ENCODE measurements at places on chromosomes 5 and 9.

DNA sequence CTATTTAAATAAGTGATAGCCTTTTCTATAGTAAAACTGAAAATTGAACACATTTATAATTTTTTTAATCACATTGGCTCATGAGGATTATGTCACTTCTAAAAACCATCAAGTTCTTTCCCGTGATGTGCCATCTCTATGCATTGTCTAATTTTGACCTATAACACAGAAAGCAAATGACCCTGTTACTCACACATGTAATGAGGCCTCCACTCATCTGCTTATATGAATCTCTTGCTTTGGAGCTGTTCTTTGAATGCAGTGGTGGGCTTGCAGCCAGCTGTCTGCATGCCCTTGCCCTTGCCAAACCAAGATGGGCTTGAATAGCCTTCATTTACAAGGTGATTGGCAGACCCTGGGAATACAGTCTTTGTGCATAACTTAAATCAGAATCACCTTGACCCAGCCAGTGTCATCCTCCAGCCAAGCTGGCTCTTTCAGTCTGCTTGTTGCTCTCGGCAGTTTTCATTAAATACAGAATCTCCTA lies 163.2 kb downstream of the TRIO start:
- H3K4me1 ChIP-seq = peaks cover 16% of the 10 kb centered on the region
- DNase-seq = no peak
- no peak overlapping the region for H3K4me3 ChIP-seq
- no peak overlapping the region for H3K27ac ChIP-seq

- H3K4me1 ChIP-seq = no peaks in the 10 kb centered on the region
- no peak overlapping the region for H3K4me3 ChIP-seq
- no peaks in the 10 kb centered on the region for H3K36me3 ChIP-seq
- H3K27ac ChIP-seq = no peak overlapping the region
These were observed 119.5 kb downstream of the FAM114A2 start for GRCh38 chr5:153919161-153919560.

DNA sequence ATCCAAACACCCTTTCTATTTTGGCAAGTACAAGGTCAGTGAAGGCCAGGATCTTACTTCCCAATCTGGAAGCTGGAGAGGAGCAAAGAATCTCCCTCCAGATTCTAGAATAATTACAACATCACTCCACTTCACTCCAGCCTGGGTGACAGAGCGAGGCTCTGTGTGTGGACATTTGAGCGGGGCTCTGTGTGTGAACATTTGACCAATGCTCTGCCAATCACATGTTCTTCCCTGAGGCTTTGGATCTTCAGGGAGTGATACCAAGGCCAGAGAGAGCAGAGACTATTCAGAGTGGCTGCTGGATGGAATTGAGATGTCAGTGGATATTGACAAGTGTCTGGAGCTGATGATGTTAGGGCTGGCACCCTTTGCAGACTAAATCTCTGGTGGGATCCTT lies 24.7 kb upstream of the ANKRD34B start:
- no peak overlapping the region for H3K4me3 ChIP-seq
- H3K27me3 ChIP-seq = no peaks in the 10 kb centered on the region
- H3K36me3 ChIP-seq = no peaks in the 10 kb centered on the region
- no peak overlapping the region for H3K27ac ChIP-seq

DNA sequence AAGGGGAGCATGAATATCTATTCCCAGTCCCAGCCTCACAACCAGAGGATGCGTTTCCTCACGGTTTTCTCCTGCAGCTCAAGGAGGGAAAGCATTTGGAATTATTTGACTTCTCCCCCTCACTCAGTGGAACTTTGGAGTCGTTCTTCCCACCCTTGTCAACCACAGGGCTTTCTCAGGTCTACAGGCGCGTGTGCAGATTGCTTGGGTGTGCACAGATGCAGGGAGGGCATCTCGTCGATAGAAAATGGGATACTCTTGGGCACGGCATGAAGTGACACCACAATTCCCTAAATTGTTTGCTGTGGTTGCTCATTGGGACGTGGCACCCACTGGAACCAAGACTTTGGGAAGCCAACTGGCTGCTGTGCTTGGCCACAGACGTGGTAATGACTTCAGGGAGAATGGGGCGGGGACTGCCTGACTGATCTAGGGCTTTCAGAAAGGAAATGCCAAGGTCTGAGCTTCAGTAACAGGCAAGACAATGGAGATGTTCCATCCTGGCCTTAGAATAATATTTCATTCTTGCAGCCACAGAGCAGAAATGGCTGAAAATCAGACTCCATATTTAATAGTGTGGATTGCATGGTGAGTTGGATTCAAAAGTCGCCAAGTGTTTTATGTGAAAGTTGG lies 12.2 kb upstream of the OBP2B start:
- DNase-seq = no peak
- no peaks in the 10 kb centered on the region for H3K4me1 ChIP-seq
- H3K4me3 ChIP-seq = no peak overlapping the region
- H3K27ac ChIP-seq = no peak overlapping the region
- peaks cover 61% of the 10 kb centered on the region for H3K27me3 ChIP-seq

GRCh38 chr9:12463641-12464040 lies 229.5 kb upstream of the TYRP1 start:
- H3K4me1 ChIP-seq = no peaks in the 10 kb centered on the region
- DNase-seq = no peak
- no peak overlapping the region for H3K27ac ChIP-seq
- H3K27me3 ChIP-seq = no peaks in the 10 kb centered on the region
- H3K36me3 ChIP-seq = no peaks in the 10 kb centered on the region
- no peak overlapping the region for H3K4me3 ChIP-seq

GRCh38 chr5:4953576-4953975 lies 186.6 kb upstream of the ADAMTS16 start:
- H3K4me1 ChIP-seq = no peaks in the 10 kb centered on the region
- no peak overlapping the region for H3K4me3 ChIP-seq
- DNase-seq = no peak
- H3K27me3 ChIP-seq = no peaks in the 10 kb centered on the region

DNA sequence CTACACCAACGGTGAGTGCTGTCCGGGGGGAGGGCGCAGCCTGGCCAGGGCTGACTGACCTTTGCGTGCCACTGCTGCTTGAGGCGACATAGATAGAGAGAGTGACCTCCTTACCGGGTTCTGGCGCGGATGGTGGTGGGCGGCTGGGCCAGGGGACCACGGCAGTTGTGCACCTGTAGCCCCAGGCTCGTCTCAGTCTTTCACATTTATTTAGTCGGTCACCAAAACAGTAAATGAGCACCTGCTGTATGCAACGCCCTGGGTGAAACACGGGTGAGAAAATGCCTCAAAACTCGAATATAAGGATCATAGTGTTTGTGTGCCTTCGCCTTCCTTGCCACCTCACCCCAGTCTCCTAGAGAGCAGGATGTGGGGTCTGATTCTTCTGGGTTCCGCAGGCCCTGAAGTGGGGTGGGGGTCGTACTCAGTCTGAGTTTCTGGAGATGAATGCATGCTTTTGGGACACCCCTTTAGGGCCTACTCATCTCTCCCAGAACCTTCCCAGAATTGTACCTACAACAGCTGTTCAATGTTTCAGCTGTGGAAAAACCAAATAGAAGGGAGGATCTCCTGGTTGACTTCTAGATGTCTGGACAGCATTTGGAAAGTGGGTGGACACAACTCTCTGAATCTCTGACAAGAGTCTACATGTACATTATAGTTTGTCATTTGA lies 714 bp downstream of the SEC24A start:
- H3K4me3 ChIP-seq = peak overlapping the region; percentile 96
- peak overlapping the region; percentile 75 for H3K27ac ChIP-seq
- peaks cover 7% of the 10 kb centered on the region for H3K36me3 ChIP-seq
- H3K27me3 ChIP-seq = no peaks in the 10 kb centered on the region

GRCh38 chr5:108036482-108036881 lies 345.4 kb downstream of the FBXL17 start:
- no peaks in the 10 kb centered on the region for H3K36me3 ChIP-seq
- H3K27me3 ChIP-seq = no peaks in the 10 kb centered on the region
- H3K4me1 ChIP-seq = no peaks in the 10 kb centered on the region
- H3K27ac ChIP-seq = no peak overlapping the region
- no peak overlapping the region for H3K4me3 ChIP-seq
- no peak for DNase-seq

DNA sequence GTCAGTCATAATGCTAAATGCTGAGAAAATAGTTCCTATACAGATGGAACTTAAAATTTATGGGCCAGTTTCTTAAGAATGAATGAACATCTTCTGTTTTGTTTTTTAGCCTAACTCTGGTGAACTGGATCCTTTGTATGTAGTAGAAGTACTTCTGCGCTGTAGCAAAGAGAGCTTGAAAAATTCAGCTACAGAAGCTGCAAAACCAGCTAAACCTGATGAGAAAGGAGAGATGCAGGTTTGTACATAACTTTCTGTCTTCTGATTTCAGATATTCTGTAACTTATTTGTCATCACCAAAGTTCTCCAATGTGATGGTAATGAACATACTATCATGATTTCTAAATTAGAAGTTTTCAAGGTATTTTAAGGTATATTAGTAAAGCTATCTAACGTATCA lies 80.1 kb downstream of the MTREX start:
- H3K27ac ChIP-seq = no peak overlapping the region
- H3K27me3 ChIP-seq = no peaks in the 10 kb centered on the region
- DNase-seq = no peak
- no peaks in the 10 kb centered on the region for H3K4me1 ChIP-seq

- no peaks in the 10 kb centered on the region for H3K36me3 ChIP-seq
- no peak overlapping the region for H3K27ac ChIP-seq
- H3K27me3 ChIP-seq = no peaks in the 10 kb centered on the region
- no peak for DNase-seq
- no peak overlapping the region for H3K4me3 ChIP-seq
These were observed 227.5 kb downstream of the CACNA1B start for GRCh38 chr9:138105123-138105415.

GRCh38 chr5:167294882-167295680 lies 996.4 kb upstream of the WWC1 start:
- peak overlapping the region; percentile 47 for H3K27ac ChIP-seq
- H3K27me3 ChIP-seq = peaks cover 14% of the 10 kb centered on the region
- H3K36me3 ChIP-seq = no peaks in the 10 kb centered on the region
- peak; percentile 96 for DNase-seq
- no peak overlapping the region for H3K4me3 ChIP-seq

- H3K27me3 ChIP-seq = no peaks in the 10 kb centered on the region
- H3K27ac ChIP-seq = no peak overlapping the region
- H3K36me3 ChIP-seq = peaks cover 8% of the 10 kb centered on the region
- H3K4me1 ChIP-seq = no peaks in the 10 kb centered on the region
These were observed 169.4 kb downstream of the CD180 start for GRCh38 chr5:67027171-67027570.

GRCh38 chr9:33144551-33144950 lies 22.6 kb downstream of the B4GALT1 start:
- peaks cover 5% of the 10 kb centered on the region for H3K36me3 ChIP-seq
- no peak for DNase-seq
- H3K4me3 ChIP-seq = no peak overlapping the region
- H3K27me3 ChIP-seq = no peaks in the 10 kb centered on the region
- H3K27ac ChIP-seq = no peak overlapping the region
- peaks cover 22% of the 10 kb centered on the region for H3K4me1 ChIP-seq

DNA sequence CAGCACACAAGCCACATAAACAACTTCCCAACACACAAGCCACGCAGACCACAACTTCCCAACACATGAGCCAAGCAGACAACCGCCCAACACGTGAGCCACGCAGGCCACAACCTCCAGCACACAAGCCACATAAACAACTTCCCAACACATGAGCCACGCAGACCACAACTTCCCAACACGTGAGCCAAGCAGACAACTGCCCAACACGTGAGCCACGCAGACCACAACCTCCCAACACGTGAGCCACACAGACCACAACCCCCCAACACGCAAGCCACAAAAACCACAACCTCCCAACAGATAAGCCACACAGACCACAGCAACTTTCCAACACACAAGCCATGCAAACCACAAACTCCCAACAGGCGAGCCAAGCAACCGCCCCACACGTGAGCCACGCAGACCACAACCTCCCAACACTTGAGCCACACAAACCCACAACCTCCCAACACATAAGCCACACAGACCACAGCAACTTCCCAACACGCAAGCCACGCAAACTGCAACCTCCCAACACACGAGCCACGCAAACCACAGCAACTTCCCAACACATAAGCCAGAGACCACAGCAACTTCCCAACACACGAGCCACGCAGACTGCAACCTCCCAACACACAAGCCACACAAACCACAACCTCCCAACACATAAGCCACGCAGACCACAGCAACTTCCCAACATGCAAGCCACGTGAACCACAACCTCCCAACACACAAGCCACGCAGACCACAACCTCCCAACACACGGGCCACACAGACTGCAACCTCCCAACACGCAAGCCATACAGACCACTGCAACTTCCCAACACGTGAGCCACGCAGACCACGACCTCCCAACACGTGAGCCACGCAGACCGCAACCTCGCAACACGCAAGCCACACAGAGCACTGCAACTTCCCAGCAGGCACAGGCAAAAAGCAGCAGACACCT lies 10.1 kb downstream of the BRD9 start:
- no peak overlapping the region for H3K4me3 ChIP-seq
- no peaks in the 10 kb centered on the region for H3K27me3 ChIP-seq
- H3K4me1 ChIP-seq = peaks cover 4% of the 10 kb centered on the region
- H3K36me3 ChIP-seq = peaks cover 77% of the 10 kb centered on the region

Measured in mesenchymal stem cell (in vitro differentiated cells and primary cell).